Calu3 (cell line): ENCODE measurements at places on chromosomes 6 and 20. TPM values are rescaled to one million over a fixed set of nuclear protein-coding genes. Genes with fewer than 3 reads are reported as not detected.

SIRPB2 gene
- total RNA-seq: 0.57 and 1.1 TPM in 2 replicates

FLRT3 gene
- 4.6 and 9.5 TPM in 2 replicates for total RNA-seq

ARMH2 gene
- total RNA-seq: not detected in 2 replicates

BEND6 gene
- total RNA-seq: 1.3 and 1.8 TPM in 2 replicates

ELOVL2 gene
- 0.20 and 0.47 TPM in 2 replicates for total RNA-seq

DNA sequence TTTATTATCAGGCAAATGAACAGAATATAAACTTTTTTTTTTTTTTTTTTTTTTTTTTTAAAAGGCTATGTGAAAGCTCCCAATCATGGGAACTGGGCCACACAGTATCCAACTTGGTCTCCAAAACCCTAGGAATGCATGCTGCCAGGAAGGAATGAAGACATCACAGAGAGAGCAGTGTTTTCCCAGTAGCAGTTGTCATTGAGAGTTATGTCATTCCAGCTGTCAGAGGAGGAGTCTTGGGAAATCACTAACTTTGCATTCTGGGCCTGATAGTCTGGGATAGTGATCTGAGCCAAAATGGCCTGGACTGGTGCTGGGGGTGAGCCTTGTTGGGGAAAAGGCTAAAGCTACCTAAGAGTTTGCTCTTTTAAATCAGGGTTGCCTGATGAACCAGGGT lies 231.3 kb upstream of the MAP3K7 start:
- DNase-seq: no peak

DNA sequence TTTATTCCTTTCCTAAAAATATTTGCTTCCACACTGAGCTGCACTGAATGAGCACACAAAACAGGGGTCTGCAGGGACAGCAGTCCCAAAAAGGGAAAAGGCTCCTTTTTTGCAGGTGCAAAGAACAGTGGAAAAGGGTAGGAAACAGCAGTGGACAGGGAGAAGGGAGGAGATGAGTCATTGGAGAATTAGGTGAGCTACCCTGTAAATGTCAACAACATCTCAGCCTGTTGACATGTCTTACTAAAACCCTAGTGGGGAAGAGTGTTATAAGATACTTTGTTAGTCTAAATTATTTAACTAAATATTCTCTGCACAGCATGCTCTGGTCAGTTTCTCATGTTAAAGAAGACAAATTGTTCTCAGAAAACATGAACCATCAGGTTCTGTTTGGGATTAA lies 151.5 kb upstream of the FBXL4 start:
- DNase-seq: no peak

GRCh38 chr20:23583526-23583925 lies 15.2 kb upstream of the CST9L start:
- DNase-seq: no peak
